ENCODE measurements at places on chromosomes 13 and 19.

- DNase-seq: no peak
Observed at GRCh38 chr19:16921766-16922591, 33.2 kb downstream of the F2RL3 start.

DNA sequence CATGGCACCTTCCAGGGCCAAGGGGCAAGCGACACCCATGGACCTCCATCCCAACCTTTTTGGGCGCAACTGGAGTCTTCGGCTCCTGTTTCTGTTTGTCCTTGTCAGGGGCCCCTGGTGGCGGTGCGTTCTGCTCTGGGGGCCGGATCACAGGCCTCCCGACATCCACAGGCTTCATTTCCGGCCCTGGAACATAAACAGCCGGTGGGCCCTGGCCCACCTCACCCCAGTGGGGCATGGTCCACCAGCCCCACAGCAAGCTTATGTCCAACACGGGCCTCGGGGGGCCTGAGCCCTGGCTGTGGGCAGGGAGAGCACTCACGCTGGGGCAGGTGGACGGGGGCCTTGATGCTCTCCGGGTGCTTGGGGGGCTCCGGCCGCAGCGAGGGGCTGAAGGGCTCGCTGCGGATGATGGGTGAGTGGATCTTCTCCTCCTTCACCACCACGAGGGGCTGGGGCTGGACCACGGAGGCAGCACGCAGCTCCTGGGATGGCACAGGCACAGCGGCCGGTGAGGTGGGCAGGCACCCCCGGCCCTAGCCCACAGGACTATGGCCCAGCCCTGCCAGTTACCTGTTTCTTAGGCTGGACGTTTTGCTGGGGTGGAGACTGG lies 7.2 kb upstream of the EPHX3 start:
- DNase-seq: no peak

- no peak for DNase-seq
Observed at GRCh38 chr13:112722433-112723263, 32.8 kb downstream of the ATP11A start.

DNA sequence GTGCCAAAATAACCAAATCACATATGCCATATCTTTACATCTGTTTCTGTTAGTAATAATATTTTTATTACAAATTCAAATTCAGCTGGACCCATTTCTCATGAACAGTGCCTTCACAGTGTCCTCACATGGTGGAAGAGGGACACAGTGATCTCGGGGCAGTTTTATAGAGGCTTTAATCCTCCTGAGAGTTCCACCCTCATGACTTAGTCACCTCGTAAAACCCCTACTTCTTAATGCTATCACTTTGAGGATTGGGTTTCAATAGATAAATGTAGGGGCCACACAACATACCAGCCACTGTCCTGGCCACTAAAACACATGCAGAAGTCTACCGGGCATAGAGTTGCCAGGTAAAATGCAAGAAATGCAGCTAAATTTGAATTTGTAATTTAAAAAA lies 201.5 kb downstream of the MYO16 start:
- DNase-seq: no peak

- no peak for DNase-seq
Observed at GRCh38 chr13:53005626-53006025, 23.0 kb upstream of the OLFM4 start.

DNA sequence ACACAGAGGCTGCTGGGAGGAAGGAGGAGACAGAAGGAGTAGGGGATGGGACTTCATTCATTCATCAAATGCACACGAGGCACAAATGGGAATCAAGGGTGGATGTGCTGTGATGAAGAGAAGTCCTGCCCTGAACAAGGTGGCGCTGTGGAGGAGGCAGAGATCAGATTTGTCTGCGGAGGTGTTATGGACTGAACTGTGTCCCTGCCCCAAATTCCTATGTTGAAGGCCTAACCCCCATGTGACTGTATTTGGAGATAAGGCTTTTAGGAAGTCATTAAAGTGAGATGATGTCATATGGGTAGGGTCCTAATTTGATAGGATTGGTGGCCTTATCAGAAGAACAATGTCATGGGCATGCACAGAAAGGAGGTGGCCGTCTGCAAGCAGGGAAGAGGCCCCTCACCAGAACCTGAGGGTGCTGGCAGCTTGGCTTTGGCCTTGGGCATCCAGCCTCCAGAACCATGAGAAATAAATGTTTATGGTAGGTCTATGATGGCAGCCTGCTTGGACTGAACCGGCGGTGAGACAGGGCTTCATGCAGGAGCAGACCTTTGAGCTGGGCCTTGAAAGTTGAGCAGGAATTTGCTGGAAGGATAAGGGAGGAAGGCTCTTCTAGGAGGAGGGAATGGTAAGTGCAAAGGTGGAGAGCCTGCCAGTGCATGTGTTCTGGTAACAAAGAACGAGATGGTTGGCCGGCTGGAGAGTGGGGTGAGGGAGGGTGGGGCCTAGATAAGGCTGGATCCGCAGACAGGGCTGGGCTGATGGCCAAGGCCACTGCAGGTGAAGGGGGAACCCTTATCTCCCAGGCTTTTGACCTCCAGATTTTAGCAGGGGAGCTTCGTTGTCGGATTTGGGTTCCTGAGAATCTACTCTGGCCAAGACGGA lies 2.7 kb upstream of the CEBPA start:
- no peak for DNase-seq

DNA sequence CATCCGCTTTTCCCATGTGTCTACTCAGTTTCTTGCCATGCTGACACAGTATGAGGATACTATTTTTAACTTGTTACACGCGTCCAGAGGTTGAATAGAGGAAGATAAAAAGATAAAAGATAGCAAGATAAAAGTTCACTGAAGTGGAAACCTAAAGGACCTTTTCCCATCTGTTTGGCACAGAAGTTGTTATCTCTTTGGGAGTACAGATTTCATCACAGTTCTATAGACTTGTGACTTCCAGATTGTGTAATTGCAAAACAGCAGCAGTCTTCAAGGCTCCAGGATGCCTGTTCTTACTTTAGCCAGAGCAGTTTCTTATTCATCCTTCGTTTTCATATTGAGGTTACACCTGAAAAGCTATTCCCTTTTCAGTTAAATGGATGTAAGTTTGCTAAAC lies 369.2 kb downstream of the GPC5 start:
- DNase-seq: no peak

DNA sequence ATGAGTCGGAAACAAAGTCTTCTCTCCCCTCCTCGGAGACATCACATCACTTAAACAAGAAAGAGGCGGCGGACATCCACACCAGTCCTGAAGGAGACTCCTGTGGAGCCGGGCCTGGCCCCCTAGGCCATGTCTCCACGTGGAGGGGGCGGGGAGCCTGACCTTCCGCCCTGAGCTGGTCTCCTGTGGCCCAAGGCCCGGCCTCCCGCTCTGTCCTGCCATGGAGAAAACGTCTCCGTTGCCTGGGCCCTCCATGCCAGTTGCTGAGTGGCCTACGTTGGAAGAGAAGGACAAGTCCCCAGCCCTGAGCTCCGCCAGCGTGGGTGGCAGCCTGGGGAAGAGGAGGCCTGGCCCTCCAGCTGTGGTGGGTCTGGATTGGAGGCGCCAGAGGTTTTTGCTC lies 5.5 kb upstream of the CACTIN start:
- no peak for DNase-seq

GRCh38 chr13:41811588-41812021 lies 149.3 kb downstream of the VWA8 start:
- peak; percentile 45 for DNase-seq

GRCh38 chr13:47146991-47147811 lies 250.3 kb upstream of the HTR2A start:
- DNase-seq: no peak

DNA sequence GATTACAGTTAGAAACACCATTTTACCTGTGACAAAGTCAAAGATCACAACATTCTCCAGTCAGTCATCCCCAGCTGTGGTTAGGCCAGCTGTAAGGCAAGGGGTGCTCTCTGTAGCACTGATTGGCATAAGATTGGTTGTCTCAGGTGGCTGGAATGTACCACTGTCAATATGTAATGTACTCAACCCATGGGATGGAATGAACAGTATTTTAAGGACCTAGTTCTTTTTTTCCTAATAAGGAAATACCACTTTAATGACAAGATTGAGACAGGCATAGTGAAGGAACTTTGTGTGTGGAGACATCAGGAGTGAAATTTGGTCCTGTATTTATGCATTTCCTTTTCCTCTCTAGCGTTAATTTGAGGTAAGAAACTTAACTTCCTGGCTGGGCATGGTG lies 310.7 kb downstream of the ITGBL1 start:
- no peak for DNase-seq

DNA sequence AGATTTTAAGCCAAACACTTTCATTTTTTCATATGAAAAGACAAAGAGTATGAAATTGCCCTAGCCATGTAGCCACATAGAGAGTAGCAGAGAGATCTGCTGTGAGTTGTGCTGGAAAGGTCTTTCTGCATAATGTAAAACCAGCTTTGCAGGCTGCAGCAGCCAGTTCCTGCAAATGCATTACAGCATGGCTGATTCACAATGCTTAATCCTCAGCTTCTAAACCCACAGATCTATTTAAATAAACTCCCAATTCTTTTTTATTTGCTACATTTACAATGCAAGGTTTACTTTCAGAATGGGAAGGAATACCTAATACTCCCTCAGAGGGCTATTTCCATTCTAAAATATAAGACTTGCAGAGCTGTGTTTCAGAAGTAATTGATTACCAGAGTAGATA lies 185.6 kb upstream of the STARD13 start:
- no peak for DNase-seq

DNA sequence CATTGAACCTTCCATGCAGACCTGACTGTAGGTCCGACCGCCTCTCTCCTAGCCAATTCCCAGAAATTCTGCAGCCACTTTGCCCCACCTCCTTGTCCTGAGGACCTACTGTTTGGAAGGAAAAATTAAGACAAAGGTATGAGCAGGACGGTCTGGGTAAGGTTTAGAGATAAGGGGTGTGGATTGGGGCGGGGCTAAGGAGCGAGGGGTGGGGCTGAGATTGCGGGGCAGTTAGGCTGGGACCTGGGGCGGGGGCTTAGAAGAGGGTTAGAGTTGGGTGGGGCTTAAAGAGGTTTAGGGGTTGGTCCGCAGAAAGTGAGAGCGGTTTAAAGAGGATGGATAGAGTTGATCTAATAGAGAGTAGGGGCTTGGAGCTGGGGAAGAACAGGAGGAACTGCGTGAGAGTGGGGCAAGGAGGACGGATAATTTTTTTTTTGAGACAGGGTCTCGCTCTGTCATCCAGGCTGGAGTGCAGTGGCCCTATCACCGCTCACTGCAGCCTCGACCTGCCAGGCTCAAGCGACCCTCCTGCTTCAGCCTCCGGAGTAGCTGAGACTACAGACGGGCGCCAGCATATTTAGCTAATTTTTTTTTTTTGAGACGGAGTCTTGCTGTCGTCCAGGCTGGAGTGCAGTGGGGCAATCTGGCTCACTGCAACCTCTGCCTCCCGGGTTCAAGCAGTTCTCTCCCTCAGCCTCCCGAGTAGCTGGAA lies 1.7 kb upstream of the ZNF865 start:
- no peak for DNase-seq

DNA sequence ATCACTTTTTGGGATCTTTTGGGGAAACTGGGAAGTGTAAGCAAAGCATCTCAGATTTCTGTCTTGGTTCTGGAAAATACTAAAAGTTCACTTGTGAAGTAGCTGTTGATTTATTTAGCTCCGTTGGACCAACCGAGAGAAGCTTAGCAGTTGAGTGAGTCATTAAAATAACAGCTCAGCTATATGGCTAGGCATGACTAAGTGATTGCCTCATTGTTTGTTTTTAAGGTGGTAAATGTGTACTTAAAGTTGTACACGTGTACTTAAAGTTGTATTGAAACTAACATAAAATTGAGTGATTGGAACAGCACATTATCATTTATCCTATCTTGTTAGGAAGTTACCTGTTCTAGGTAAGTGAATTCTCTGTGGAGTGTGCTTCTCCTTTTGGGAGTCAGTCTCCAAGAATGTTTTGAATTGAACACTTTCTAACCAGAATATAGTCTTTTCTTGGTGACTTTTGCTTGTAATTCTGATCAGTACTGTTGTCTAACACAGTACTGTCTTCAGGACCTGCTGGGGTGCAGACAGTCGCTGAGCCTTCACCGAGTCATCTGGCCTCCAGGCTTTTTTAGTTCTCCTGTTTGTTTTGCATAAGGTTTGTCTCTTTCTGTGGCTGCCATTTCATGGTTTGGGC lies 2.9 kb upstream of the DCUN1D2 start:
- peak; percentile 10 for DNase-seq

GRCh38 chr19:2167896-2168618 lies 4.3 kb downstream of the DOT1L start:
- peak; percentile 64 for DNase-seq

GRCh38 chr13:104650431-104650830 lies 1584.2 kb upstream of the SLC10A2 start:
- DNase-seq: no peak

- DNase-seq: no peak
Observed at GRCh38 chr19:41409288-41409687, 11.7 kb downstream of the BCKDHA start.

DNA sequence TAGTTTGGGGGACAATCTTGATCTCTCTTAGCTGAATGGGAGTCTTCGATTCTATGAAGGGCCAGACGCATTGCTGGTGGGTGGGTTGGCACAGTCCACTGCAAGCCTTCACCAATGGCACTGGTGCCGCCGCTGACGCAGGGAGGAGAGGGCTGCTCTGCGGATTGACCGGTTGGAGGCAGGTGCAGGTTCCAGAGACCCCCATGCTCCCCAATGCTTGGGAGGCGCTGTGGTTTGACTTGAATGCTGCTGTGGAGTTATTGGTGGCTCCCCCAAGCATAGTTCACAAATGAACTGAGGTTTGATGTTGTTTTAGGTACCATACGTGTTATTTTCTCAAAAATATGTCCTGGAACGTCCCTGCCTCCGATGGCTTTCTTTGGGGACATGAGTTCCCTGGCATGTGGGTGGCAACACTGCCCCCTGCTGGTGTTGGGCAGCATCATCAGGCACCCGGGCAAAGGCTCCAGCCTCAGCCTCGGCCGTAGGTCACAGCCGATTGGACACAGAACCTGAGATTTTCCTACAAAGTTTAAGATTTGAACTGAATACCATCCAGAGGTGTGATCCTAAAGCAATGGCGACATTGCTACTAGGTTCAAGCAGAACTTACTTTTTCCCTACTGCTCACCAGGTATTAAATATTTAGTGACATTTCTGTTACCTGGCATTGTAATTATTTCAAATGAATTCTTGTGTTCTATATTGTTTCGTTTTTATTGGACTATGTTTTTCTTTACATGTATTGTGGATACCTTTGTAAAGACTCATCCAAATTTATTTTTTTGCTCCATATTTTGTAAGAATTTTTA lies 95.5 kb downstream of the ANKRD10 start:
- DNase-seq: peak; percentile 73

- DNase-seq: no peak
Observed at GRCh38 chr13:34417896-34418295, 524.2 kb upstream of the NBEA start.

- no peak for DNase-seq
Observed at GRCh38 chr13:101942535-101943157, 459.2 kb downstream of the FGF14 start.

GRCh38 chr19:3407556-3408516 lies 41.5 kb downstream of the NFIC start:
- DNase-seq: no peak

- DNase-seq: no peak
Observed at GRCh38 chr13:33919120-33919519, 101.2 kb downstream of the RFC3 start.

DNA sequence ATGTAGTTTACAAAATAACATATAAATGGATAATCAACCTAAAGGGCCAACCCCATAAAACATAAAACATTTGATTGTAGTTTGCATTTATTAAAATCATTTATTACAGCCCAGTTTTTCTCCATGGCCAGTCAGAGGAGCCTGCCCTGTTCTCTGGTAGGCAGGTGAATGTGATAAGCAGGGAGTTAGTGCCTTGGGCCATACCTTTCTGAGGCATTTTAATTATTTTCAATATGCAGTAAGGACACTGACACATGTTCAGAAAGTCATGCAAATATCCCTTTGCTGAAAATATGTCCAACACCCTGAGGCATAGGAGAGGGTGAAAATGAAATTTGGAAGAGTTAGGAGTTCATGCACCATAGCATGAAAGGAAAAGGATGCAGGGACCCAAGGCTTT lies 242.6 kb upstream of the EDNRB start:
- DNase-seq: no peak
